ENCODE measurements at places on chromosomes 7 and 10. TPM values are rescaled to one million over a fixed set of nuclear protein-coding genes. Genes with fewer than 3 reads are reported as not detected.

The VAX1 gene
- total RNA-seq = not detected

The CYP26C1 gene
- total RNA-seq = not detected

The PKD2L1 gene
- total RNA-seq = not detected

GRCh38 chr10:79605308-79605707, 5.4 kb upstream of the SFTPA1 start:
- no peak overlapping the region for H3K27ac ChIP-seq
- no peak for DNase-seq
- H3K27me3 ChIP-seq = peaks cover 11% of the 10 kb centered on the region

- peaks cover 16% of the 10 kb centered on the region for H3K4me1 ChIP-seq
- H3K27me3 ChIP-seq = peaks cover 4% of the 10 kb centered on the region
- H3K36me3 ChIP-seq = no peaks in the 10 kb centered on the region
Measured at GRCh38 chr7:50156163-50156562, 63.1 kb upstream of the ZPBP start.

DNA sequence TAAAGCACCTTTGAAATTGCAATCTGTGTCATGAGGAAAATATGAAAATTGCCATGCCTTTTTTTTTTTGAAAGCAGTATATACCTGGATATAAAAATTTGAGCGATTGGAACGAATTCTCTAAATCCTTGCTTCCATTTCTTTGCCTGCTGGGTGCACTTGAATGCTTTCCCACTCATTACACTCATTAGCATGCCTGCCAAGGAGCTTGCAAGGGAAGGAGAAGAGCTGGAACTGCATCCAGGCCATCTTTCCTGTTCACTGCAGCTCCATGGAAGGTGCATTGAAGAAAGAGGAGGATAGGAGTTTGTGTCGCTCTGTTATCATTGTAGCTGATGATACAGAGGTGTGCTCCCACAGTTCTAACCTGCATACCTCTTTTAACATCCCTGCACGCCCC, 102.4 kb upstream of the GJD4 start:
- H3K4me3 ChIP-seq = no peak overlapping the region
- H3K36me3 ChIP-seq = no peaks in the 10 kb centered on the region
- no peak for DNase-seq
- H3K4me1 ChIP-seq = peaks cover 20% of the 10 kb centered on the region

- no peak for DNase-seq
- peak within 1 kb of the TSS; percentile 51 for H3K27ac ChIP-seq
- H3K27me3 ChIP-seq = peaks cover 51% of the 10 kb centered on the region
- peaks cover 11% of the 10 kb centered on the region for H3K4me1 ChIP-seq
Measured at GRCh38 chr10:33334153-33334804, at the start of gene NRP1. Gene NRP1, minus strand, starts transcription at chr10:33334667. Its CDS starts 285 bp downstream, at chr10:33334382.

GRCh38 chr10:132305654-132306342, 2.0 kb downstream of the STK32C start:
- peak overlapping the region; percentile 95 for H3K4me3 ChIP-seq
- H3K36me3 ChIP-seq = no peaks in the 10 kb centered on the region
- H3K27me3 ChIP-seq = no peaks in the 10 kb centered on the region
- peaks cover 15% of the 10 kb centered on the region for H3K4me1 ChIP-seq

- no peak overlapping the region for H3K27ac ChIP-seq
- H3K36me3 ChIP-seq = no peaks in the 10 kb centered on the region
- H3K4me3 ChIP-seq = no peak overlapping the region
- DNase-seq = no peak
Measured at GRCh38 chr10:26612151-26612915, 85.2 kb upstream of the PDSS1 start.

DNA sequence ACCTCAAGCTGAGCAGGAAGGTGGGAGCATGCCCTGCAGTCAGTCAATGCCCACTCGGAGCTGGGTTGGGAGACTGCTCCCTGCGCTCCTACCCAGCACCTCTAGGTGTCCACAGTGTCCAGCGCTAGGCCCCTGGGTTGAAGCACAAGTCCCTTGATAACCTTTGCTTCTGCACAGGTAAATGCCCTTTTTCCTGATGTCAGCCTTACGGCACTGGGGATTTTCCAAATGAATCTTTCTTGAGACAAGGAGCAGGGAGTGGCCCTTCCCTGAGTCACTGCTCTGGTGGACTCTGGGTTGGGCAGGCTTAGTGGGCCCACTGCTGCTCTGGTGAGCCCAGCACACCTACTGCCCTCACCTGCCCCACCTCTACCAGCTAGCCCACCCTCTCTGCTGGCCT, 61.9 kb upstream of the OPN4 start:
- H3K36me3 ChIP-seq = no peaks in the 10 kb centered on the region
- no peaks in the 10 kb centered on the region for H3K4me1 ChIP-seq
- DNase-seq = no peak

- no peaks in the 10 kb centered on the region for H3K27me3 ChIP-seq
- no peak overlapping the region for H3K27ac ChIP-seq
- no peak for DNase-seq
- H3K4me1 ChIP-seq = no peaks in the 10 kb centered on the region
Measured at GRCh38 chr10:89946106-89946505, 244.7 kb downstream of the KIF20B start.

- H3K27me3 ChIP-seq = no peaks in the 10 kb centered on the region
- peak overlapping the region; percentile 89 for H3K4me3 ChIP-seq
- H3K27ac ChIP-seq = no peak overlapping the region
- DNase-seq = no peak
- H3K4me1 ChIP-seq = peaks cover 84% of the 10 kb centered on the region
Measured at GRCh38 chr7:50351267-50351666, 46.8 kb downstream of the IKZF1 start.

Measured in natural killer cell treated with Interleukin-12 subunit alpha and Interleukin-12 subunit beta and Interleukin-15 and Interleukin-18, amount 100 ng/mL, for 72 hours (primary cell).